ENCODE measurements at places on chromosomes 1 and 21.
A peak's percentile ranks its signal among the peaks of the same experiment; 100 is the strongest.

DNA sequence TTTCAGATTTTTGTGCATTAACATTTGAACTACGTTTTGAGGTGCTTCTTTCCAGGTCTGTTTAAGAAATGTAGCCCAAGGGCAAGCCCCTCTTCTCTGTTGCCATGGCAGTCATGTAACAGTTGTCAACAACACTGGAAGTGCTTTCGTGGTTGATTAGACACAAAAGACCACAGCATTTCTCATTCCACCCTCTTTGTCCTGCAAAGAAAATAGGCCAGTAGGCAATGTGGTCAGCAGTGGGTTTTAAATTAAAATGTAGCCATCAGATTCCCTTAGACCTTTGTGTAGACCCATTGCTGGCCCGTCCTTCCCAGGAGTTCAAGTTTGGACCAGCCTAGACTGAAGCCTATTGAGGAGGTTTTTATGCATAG is 35.4 kb downstream of the VANGL1 start:
- DNase-seq = no peak

DNA sequence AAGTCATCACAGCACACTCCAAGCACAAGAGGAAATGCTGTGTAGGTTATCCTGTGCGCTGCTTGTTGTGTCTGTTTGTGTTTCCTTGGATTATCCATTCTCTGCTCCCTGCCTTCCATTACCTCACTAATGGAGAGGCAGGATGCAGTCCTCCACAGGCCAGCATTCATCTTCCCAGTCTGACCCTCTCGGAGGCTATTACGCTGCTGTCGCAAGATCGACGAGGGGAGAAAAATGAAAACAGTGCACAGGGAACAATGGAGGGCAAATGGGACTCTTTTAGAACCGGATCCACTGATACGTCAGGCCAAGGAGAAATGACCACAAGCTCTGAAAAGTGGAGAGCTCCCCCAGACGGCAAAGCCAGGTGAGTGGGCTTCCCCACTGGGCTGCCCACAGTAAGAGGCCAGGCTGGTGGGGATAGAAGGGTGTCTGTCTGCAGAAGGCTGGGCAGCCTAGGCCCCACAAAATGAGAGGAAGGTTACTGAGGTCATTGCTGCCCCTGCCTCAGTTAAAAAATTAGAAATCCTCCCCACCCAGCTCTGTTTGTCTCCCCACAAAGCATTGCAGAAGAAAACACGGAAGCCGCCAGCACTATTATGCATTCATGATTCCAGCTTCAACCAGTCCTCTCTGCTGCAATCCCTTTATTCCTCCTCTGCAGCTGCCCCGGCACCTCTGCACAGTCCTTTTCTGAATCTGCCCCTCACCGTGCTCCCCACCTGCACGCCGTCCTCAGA is 21.7 kb downstream of the LRRN2 start:
- DNase-seq = no peak

GRCh38 chr1:67441183-67441582 is 11.0 kb upstream of the SERBP1 start:
- peak; percentile 23 for DNase-seq

GRCh38 chr1:219188331-219188803 is 14.7 kb downstream of the LYPLAL1 start:
- no peak for DNase-seq

GRCh38 chr1:20141001-20141400 is 1.9 kb downstream of the PLA2G2F start:
- DNase-seq = no peak

DNA sequence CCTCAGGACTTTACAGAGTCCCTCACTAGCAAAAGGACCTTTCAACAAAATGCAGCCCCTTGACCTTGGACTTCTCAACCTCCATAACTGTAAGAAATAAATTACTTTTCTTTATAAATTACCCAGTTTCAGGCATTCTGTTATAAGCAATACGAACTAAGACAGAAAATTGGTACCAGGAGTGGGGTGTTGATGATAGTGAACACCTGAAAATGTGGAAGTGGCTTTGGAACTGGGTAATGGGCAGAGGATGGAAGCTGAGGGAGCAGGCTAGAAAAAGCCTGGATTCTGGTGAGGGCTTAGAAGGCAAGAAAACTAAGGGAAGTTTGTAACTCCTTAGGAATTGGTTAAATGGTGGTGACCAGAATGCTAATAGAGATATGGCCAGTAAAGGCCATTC is 46.8 kb downstream of the DSCAM start:
- no peak for DNase-seq

- DNase-seq = no peak
These were observed 27.8 kb downstream of the ILDR2 start for GRCh38 chr1:166947398-166948043.

GRCh38 chr1:118363396-118363795 is 178.4 kb upstream of the SPAG17 start:
- DNase-seq = no peak

DNA sequence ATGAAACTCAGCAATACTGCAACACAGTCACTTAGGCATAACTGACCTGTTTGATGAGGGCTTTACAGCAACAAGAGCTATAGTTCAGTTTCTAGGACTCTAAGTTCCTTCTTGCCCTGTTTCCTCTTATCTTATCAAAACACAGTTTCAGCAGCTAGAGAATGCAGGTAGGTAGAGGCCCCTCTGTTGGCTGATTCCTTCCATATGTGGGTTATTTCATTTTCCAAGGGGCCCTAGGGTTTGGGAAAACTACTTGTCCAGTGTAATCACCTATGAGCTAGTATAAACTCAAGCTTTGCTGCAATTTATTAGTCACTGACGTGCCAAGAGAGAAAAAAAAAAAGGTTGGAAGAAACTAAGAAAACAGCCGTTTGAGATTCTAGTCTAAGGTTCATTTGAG is 607.7 kb upstream of the USP24 start:
- DNase-seq = no peak

GRCh38 chr1:94279038-94279437 is 41.7 kb upstream of the ARHGAP29 start:
- DNase-seq = no peak

DNA sequence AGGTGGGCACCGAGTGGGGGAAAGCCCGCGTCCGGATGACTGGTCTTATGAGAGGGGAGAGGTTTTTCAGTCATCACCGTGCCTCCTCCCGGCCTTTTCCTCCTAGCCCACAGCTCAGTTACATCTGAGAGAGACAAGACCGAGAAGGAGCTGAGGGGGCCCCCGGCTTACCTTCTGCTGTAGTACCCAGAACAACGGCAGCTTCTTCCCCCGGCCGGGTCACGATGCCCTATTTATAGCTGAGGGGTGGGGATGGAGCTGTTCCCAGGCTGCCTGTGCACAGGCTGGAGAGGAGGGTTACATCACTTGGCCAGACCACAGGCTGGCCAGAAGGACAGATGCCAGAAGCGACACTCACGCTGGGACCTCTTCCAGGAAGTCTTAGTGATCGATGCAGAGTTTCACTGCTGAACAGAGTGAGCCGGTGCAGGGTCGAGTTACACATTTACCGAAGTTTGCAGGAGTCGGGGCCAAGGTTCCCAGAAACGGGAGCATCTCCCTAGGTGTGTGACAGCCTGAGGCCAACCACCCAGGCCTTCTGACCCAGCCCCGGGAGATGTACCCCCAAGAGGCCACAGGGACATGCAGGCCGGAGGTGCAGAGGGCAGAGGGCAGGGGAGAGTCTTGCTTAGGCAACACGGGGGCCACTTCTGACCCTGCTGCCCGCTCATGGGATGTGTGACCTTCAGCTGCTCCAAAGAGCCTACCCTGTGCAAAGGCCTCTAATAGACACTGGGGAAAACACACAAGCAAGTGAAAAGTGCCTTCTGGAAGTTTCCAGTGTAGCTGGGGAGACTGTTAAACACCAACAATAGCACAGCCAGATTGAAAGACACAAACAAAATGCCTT is at the start of gene AGT:
TSS of gene AGT (minus strand) at position 208 of the 850 bp plus-strand sequence. CDS start 3,299 bp downstream, outside the sequence.
- DNase-seq = peak; percentile 72

- DNase-seq = no peak
These were observed 67.9 kb downstream of the PHACTR4 start for GRCh38 chr1:28437264-28437923.

DNA sequence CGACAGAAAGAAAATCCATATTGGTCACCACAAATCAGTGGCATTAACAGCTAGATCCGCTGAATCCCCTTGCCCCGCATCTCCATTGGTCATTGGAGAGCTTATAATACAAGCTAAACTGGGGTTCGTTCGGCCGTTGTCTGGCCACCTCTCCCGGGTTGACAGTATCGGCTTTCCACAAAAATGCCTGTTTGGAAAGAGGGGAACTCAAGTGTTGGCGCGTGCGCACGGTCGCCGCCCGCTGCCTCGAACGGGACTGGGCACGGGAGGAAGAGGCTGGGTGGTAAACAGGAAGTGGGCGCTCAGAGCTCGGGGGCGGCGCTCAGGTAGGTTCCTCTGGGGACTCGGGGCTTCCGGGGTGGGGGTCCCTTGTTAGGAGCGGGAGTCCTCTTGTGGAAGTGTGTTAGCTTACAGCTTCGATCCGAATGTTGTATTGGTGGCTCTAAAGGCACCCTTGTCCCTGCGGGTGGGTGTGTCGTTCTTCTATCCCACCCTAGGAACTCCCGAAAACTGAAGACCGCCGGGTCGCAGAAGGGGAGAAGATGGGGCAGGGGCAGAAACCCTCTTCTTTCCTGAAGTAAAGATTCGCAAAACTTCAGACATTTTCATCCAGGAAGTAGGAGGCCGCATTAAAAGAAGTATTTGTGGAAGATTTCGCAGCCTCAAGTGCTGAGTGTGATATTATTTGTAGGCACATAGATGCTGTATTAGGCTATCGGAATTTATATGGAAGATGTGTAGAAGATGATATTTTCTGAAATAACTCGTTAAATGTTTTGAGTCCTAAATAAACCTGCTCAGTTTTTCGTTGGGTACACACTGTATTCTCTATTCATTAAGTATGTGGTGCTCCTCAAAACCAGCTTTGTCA is 962 bp downstream of the BROX start:
- peak; percentile 94 for DNase-seq

- no peak for DNase-seq
These were observed 9.3 kb downstream of the LEPR start for GRCh38 chr1:65429806-65430205.

GRCh38 chr1:228305721-228306152 is 97.9 kb downstream of the OBSCN start:
- no peak for DNase-seq

DNA sequence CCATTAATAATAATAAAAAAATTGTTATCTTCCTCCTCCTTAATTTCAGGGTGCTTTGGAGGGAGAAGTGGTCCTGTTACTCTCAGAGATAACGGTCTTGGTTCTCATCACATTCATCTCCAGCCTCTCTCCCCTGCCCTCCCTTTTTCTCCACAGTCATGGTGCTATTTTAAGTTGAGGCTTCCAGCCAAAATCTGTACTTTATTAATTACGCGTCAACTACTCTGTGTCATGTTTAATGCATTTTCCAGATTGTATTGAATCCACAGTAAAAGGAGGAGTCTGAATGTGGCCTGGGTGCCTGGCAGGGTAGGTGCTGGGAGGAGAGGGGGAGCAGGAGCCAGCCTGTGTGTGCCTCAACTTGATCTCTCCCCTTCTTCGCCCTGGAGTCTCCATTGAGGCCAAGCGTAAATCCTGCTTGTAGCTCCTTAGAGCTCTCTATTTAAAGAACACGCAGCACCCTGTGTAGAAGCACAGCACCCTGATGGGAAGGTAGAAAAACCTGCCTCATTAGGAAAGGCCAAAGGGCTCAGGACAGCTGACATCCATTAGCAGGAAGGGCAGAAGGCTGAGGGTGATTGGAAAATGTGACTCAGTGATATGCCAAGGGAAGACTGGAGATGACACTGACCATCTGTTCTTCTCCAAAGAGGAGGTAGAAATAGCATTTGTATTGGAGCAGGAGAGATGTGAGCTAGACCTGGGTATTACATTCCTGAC is 82.4 kb downstream of the PLXNA2 start:
- DNase-seq = no peak

DNA sequence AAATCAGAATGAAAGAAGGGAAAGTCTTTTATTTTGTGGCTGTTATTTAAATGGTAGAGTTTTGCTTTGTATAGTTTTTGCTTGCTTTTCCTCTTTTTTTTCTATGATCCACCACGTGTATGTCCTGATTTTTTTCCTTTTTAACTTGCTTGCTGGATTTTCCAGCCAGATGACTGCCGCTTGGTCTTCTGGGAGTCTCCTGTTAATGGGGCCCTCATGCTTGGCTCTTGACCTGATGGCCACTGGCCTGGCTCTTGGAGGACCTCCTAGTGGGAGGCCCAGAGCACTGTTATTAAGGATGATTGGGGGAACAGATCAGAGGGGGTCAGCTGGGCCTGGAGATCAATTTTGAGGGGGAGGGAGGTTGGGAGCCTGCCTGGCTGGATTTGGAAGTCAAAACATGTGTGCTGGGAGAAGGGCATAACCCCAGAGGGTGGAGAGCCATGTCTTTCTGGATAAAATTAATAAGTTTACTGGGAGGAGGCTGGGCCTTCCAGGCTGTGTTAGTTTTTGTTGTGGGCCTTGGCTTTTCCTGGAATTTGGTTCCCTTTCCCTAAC is 1.2 kb downstream of the FGGY start:
- no peak for DNase-seq

DNA sequence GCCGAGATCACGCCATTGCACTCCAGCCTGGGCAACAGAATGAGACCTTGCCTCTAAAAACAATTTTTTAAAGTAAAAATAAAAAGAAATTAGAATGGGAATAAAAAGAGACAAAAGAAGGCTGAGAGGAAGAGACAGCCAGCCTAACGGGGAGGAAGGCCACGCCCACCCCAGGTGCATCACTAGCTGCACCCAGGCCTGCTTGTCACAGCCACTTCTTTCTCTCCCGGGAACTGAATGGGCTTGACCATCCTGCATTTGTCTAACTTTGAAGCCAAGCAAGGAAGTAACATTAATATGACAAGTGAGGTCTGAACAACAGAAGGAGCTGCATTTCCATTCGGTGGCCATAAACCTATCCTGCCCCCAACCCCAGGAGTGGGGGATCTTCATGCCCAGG is 20.8 kb upstream of the EFNA1 start:
- DNase-seq = peak; percentile 14

DNA sequence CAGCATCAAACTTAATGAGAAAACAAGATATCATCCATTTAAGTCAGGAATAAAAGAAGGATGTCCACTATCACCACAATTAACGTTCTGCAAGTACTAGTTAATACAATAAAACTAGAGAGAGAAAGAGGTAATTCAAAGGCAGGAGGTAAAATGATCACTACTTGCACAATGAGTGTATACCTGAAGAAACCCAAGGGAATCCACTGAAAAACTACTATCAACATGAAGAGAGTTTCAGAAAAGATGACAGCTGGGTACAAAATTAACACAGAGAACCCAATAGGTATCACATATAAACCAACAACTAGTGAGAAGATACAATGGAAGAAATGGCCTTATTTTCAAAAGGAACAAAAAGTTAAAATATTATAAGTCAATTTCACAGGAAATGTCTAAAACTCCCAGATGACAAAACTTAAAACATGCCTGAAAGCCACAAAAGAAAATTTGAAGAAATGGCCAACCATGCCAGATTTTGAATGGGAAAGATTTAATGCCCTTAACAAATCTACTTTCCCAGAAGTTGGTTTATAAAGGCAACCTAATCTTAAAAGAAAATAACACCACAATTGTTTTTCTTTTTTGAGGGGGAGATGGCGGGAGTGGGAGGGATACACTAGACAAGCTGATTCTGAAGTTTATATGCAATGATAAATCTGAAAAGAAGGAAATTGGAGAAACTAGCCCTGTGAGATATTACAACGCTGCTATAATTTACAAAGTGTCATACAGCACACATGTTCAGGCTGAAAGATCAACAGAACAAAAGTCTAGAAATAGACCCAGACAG is 17.8 kb downstream of the VPS26C start:
- no peak for DNase-seq

GRCh38 chr1:203351037-203351625 is at the start of gene FMOD:
Gene FMOD (minus strand): TSS chr1:203351122. CDS start chr1:203348270, 2,852 bp downstream.
- no peak for DNase-seq

Measured in SHP77 treated with DMSO at 0.1 percent for 48 hours (cell line).